Midbrain (tissue), 1 donor: ENCODE measurements at places on chromosomes 16 and 17.

- no peak for DNase-seq
These were observed 11.4 kb downstream of the KRABD2 start for GRCh38 chr17:8365143-8365542.

DNA sequence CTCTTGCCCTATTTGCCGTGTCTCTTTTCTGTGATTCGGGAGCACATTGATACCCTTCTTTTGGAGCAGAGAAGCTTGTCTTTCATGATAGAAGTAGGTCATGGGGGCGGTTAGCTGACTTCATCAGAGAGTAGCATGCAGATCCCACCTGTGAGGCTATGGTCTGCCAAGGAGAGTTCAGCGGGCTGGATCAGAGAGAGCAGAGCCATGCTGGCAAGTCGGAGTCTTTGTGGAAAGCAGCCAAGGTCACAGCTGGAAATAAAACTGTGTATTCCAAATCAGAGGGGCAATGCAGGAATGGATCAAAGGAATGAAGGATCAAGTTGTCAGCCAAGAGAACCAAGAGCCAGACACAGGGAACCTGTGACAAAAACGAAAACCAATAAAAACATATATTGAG lies 595.9 kb downstream of the WWOX start:
- no peak for DNase-seq

DNA sequence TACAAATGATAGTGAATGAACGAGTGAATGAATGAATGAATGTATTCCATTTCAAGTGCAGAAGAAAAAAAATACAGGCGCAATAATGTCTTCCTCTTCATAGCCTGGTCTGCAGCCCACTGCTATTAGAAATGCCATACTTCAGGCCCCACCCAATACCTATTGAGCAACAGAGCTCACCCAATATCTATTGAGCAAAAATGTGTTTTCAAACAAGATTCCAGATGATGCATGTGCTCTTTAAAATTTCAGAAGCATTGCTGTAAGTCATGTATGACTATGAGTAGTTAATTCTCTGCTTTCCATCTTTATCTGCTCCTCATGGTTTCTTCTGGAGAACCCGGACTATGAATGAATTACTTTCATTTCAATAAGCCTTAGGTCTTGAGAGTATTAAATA lies 308.2 kb downstream of the XYLT1 start:
- no peak for DNase-seq

DNA sequence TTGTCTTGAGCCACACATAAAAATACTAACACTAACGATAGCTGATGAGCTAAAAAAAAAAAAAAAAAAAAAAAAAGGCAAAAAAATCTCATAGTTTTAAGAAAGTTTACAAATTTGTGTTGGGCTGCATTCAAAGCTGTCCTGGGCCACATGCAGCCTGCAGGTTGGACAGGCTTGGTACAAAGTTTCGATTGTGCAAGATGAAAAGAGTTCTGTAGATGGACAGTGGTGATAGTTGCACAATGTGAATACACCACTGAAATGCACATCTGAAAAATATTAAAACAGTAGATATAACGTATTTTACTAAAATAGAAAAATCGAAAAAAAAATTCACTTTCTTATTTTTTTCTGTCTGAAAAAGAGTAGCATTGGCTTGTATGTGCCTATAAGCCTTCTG lies 42.9 kb downstream of the AMFR start:
- DNase-seq = no peak

GRCh38 chr17:55451203-55451641 lies 29.6 kb upstream of the MMD start:
- DNase-seq = no peak

DNA sequence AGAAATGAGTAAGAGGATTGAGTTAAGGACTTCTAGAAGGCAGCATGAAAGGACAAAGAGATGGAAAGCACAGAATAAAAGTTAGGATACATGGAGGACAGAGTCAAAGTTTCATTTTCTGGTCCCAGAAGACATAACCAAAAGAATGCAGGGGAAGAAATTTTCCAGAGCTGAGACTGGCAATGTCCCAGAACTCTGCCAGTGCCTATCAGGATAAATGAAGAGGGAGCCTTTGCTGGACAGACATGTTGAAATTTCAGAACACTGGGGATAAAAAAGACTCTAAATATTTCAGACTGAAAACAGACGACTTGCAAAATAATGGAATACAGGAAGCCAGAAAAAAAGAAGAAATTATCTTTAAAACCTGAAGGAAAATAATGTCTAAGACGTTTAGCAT lies 55.7 kb downstream of the NT5M start:
- DNase-seq = no peak

- DNase-seq = no peak
These were observed 52.9 kb upstream of the MAF start for GRCh38 chr16:79653373-79653891.

DNA sequence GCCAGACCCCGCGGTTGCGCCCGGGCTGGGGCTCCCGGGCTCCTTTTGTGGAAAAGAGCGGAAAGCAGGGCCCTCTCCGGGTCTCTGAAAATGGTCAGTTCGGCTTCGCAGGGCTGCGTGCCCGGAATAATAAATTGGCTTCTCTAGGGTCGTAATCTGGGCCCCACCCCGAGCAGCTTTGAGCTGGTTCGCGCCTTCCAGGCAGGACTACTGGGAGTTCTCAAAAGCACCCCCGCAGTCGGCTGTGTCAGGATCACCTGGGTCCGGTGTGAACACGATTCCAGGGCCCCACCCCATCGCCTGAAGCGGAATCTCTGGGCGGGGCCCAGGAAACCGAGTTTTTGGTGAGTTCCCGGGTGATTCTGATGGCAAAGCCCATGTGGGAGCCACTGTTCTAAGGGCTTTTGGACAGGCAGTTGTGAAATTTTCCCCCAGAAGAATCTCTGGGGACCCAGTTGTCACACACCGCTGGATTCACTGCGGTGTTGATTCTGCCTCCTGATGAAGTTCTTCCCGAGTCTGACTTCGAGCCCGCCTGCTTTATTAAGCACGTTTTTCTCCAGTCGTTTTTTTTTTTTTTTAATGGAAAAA lies 77.0 kb downstream of the MRC2 start:
- DNase-seq = no peak

- DNase-seq = no peak
These were observed 3.3 kb downstream of the CDK5R1 start for GRCh38 chr17:32490101-32490482.

DNA sequence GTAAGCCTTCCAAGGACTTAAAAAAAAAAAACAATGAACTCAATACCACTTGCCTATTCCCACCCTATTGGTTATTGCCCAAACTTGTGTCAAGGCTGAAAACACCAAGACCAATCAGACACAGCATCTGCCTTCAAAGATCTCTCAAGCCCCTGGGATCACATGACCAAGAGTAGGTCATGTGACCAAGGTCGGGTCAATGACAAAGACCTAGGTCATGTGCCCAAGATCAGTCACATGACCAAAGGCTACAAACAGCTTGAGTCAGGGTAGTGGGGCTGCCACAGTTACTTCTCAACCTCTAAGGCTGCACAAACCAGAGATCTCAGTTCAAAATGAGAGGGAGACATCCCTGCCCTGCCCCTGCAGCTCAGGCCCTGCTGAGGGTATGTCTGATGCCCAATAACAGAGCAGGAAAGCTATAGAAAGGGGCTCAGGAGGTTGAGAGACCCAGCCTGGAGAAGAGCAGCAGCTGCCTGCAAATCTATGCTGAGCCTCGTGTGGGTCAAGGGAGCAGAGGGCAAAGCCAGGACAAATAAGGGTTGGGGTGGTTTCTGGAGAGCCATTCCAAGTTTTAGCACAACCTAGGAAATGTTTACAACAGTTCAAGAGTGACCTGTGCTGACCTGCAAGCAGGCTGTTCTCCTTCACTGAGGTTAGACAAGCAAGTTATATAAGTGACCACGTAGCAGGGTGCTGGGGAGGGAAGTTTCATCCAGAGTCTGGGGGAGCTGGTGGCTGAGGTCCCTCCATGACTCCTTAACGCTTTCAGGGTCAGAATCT lies 48.8 kb downstream of the PIMREG start:
- no peak for DNase-seq

DNA sequence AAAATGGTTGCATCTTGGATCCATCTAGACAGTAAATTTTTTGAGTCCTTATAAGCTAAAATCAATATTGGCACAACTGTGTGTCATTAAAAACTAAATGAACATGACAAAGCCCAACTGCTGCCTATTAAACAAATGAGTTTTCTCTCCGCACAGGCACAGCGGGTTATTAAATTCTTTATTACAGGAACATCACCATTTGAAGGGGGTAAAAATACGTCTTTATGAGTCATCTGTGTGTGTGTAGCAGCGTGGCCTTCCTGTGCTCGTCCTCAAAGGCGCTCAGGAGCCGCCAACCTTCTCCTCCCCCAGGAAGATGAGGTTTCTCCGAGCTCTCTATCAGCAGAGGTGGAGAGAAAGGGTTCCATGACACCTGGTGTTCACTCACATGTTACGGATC lies 62.6 kb upstream of the SDK2 start:
- no peak for DNase-seq

DNA sequence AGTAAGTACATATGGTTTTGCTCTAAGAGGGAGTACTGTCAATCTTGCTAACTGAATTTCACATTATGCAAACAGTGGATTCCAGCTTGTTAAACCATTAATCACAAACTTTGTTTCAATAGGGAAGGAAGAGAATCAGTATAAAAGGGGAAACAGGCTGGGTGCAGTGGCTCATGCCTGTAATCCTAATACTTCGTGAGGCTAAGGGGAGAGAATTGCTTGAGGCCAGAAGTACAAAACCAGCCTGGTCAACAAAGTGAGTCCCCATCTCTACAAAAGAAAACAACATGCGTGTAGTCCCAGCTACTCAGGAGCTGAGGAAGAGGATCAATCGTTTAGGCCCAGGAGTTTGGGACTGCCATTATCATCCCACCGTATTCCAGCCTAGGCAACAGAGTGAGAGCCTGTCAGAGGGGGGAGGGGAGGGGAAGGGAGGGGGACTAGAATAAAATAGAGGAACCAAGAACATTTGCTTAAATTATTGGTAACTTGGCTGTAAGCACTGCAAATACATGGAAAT lies 65.7 kb downstream of the FBXL20 start:
- no peak for DNase-seq

DNA sequence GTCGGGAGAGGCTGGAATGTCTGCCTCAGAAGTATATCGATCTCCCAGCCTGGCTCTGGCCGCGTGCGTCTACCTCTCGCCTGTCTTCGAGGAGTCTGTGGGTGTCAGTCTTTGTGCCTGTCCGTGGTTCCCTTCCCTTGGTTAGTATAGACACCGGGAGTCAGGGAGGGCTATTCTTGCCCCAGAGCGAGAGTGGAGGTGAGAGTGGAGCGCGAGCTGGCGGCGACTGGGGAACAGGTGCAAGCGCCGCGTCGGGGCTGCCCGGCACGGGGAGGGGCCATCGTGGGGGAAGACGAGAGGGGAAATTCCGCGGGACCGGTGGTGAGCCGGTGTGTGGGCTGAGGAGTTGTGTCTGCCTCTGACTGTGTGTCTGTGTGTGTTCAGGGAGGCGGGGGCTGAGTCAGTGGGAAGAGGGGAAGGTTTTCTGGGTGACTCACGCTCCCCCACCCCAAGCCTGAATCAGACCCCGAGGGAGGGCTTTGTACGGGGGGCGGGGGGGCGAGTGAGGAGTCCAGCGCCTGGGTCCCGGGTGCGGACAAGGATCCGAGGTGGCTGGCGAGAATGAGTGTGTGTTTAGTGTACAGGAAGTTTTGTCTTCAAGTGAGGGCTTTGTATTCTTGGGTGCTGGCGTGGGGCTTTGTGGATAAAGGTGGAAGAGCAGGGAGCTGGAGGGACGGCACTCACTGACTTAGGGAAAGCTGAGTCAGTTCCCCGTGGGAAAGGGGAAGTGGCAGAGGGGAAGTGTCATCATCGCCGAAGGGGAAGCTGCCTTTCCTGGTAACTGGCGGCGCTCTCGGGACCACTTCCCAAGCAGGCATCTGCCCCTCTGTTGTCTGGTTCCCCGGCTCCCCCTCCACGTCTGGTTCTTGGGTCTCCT lies 8.6 kb downstream of the KDM6B start:
- no peak for DNase-seq
